ENCODE measurements at places on chromosomes 5 and 9.

- no peak for DNase-seq
Measured at GRCh38 chr5:4204276-4205141, 608.9 kb downstream of the IRX1 start.

- peak; percentile 59 for DNase-seq
Measured at GRCh38 chr5:141529002-141529401, 40.1 kb downstream of the PCDHGC5 start.

DNA sequence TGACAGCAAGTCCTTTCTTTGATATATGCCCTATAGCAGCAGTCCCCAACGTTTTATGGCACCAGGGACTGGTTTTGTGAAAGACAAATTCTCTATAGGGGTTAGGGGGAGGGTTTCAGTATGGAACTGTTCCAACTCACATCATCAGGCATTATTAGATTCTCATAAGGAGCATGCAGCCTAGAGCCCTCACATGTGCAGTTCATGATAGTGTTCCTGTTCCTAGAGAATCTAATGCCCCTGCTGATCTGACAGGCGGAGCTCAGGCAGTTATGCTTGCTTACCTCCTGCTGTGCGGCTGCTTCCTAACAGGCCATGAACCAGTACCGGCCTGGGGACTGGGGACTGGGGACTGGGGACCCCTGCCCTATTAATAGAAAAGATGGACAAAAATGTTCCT is 2.7 kb upstream of the RAPGEF6 start:
- DNase-seq, result no peak

- DNase-seq, result peak; percentile 54
Measured at GRCh38 chr9:87267251-87268070, 230.2 kb upstream of the DAPK1 start.

DNA sequence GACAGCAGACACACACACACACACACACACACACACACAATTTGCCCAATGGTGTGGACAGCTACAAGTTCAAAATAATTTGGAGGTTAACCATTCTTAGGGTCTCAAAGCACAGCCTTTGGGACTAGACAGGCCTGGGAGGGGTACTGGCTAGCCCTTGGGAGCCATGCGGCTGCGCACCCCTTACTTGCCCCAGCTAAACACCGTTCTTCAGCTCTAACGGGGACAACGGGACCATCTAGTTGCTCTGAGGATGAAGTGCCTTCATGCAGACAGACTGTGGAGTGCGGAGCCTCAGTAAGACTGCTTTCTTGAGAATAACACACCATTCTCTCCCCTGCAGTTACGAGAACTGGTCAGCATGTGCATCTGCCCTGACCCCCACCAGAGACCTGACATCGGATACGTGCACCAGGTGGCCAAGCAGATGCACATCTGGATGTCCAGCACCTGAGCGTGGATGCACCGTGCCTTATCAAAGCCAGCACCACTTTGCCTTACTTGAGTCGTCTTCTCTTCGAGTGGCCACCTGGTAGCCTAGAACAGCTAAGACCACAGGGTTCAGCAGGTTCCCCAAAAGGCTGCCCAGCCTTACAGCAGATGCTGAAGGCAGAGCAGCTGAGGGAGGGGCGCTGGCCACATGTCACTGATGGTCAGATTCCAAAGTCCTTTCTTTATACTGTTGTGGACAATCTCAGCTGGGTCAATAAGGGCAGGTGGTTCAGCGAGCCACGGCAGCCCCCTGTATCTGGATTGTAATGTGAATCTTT is 64.6 kb downstream of the PSMB7 start:
- DNase-seq, result no peak

DNA sequence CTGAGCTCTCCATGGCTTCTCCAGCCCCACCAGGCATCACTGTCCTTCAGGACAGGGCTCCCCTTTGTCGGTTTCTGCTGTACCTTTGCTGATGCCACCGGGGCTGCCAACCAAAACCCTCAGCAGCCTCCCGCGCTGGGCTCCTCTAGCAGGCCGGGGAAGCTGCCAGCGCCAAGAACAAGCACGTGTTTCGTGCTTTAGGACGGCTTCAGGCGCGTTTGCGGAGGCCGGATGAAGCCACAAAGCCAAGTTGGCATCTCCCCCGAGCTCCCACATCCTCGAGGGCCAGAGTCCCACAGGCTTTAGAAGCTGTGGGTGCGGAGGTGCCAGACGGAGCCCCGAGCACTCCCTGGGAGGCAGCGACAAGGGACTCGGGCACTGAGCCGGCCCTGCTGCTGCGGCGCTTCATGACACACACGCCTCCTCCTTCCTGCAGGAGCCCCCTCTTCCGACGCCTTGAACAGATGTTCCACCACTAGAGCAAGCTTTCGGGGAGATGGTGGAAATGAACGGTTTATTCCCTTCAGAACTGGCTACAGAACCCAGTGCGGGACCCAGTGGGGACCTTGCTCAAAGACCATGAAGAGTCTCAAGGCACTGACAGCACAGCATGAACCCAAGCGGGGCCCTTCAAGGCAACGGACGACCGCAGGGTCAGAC is 36.7 kb downstream of the SARDH start:
- DNase-seq, result peak; percentile 8

DNA sequence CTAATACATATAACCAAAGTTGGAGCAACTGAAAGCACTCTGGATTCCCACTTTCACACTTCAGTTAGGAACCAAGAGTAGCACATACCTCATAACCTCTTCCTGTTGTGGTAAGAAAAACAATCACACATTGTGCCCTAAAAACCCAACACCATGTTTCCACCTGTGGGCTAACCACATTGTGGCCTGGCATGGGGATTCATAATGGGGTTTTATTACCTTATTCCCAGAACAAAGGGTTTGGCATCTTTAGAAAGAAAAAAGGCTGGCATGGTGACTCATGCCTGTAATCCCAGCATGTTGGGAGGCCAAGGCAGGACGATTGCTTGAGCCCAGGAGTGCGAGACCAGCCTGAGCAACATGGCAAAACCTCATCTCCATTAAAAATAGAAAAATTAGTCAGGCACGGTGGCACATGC is 60.6 kb downstream of the HSD17B3 start:
- no peak for DNase-seq

DNA sequence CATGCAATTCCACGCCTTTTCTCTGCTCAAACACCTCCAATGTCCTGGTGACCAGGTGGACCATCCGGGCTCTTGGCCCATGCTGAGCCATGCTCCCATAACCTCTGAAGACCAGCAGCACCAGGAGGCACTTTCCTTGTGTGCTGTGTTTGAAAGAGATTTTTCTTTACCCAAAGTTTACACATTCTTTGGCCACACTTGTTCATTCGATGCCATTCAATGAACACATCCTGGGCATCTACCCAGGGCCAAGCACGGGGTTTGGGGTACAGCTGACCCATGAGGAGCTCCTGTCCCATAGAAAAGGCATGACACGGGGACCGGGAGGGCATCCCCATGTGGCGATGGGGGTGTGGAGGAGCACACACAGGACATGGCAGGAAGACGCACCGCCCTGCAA is 77.1 kb upstream of the IRX1 start:
- no peak for DNase-seq

- no peak for DNase-seq
Measured at GRCh38 chr9:110777196-110777875, 108.7 kb downstream of the MUSK start.

DNA sequence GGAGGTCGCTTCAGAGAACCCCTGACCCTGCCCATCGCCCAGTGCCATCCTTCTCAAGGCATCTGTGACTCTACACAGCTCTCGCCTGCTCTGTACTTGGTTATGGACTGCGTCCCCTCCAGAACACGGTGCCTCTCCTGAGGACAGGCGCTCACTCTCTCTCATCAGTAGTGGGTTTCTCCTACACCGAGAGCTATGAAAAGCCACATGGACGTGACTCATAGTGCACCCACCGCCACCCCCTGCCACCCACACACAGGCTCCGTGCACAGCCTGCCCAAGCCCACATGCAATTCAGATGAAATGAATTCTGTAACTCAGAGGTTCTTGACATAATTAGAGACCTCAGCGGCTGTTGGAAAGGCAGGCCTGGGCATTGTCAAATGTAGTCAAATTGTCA is 13.9 kb downstream of the GTF3C5 start:
- no peak for DNase-seq

DNA sequence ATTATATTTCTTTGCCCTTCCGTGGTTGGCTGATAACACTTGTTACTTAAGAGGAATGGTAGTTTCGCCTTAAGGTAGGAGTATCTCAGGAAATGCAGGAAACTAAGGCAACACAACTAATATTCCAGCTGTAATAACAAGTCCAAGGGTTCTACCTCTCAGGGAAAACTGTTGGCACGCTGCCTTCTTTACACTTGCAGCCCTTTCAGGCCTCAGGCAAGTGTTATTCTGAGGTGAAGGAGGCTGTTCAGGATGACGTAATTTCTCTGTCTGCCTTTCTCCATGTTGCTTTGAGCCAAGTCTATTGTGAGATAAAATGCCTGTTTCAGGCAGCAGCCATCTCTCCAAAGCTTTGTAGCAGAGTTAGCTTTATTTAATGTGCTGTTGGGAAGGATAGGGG is 38.0 kb downstream of the VCAN start:
- peak; percentile 46 for DNase-seq

DNA sequence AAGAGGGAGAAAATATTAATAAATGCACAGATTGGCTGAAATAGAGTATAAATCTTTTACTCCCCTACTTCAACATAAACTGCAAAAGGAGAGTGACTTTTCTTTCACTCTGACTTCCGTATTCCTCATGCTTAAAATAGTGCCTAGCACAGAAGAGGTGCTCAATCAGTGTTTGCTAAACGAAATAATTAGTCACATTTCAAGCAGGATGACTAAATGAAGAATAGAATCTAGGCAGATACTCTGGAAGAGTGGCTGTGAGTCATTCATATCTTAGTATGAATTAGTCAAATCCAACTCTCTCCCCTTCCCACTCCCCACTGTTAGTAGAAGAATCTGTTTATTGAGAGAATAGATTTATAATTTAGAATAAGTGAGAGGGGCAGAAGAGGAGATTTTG is 4.8 kb downstream of the CD274 start:
- DNase-seq, result no peak

DNA sequence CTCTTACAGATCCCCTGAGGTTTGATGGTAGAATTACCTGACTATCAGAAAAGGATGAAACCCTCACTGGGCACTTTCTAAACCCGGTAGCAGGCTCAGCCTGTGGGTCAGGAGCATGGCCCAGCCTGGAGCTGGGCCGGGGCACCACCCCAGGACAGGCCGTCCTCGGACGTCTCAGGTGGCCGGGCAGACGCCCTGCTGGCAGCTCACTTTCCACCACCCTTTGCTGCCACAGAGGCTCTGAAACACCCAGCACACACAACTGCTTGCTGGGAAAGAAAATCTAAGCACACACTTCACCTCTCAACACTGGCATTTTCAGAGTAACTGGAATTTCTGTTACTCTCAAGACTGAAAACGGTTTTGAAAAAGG is 4.4 kb downstream of the UBAC1 start:
- no peak for DNase-seq

DNA sequence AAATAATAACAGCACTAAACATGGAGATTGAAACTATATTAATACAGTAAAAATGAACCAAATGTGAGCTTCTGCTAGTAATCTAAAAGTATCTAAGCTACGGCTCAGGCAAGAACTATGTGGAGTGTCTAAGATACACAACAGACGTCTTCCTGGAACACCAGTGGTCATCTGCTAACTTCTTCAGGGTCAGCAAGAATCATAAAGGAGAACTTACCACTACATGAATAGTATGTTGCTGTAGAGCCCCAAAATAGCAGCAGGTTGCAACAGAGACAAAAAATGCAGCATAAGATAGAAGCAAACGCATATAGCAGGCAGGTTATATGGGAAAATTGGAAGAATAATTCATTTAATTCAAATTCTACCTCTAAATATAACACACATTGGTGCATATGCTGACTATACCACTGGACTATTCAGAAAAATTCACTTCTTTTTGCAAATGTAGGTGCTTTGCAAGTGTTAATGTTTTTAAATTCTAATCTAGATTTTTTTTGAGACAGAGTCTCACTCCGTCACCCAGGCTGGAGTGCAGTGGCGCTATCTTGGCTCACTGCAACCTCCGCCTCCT is 27.1 kb downstream of the DCTN4 start:
- no peak for DNase-seq

GRCh38 chr9:133684121-133684935 is 48.2 kb downstream of the DBH start:
- DNase-seq, result peak; percentile 29

DNA sequence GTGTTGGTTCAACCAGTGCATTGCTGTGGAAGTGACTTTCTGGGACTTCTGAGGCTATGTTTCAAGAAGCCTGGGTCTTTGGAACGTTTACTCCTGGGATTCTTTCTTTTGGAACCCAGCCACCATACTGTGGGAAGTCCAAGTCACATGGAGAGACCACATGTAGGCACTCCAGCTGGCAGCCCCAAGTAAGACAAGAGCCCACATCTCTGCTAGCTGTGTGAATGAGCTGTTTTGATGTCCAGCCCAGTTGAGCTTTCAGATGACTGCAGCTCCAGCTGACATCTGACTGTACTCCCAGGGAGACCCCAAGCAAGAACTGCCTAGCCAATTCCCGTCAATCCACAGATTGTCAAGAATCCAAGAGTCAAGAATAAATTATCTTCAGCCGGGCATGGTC is 60.1 kb upstream of the SPATA31D4 start:
- no peak for DNase-seq

GRCh38 chr9:130129432-130130061 is 42.7 kb upstream of the NCS1 start:
- DNase-seq, result no peak

DNA sequence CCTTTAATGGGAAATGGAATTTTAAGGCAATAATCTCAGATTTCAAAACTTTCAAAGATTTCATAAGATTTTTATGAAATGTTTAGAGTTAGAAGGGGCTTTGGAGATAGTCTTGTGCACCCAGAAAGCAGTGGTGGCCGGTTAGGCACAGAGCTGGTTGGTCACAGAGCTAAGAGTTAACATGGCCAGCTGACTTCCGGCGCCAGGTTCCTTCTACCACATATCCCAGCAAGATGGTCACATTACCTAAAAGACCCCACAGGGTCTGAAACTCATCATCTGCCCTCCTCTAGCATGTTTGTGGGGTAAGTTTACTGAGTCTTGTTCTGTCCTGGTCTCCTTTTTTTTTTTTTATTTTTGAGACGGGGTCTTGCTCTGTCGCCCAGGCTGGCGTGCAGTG is 19.3 kb downstream of the QRFP start:
- DNase-seq, result no peak

DNA sequence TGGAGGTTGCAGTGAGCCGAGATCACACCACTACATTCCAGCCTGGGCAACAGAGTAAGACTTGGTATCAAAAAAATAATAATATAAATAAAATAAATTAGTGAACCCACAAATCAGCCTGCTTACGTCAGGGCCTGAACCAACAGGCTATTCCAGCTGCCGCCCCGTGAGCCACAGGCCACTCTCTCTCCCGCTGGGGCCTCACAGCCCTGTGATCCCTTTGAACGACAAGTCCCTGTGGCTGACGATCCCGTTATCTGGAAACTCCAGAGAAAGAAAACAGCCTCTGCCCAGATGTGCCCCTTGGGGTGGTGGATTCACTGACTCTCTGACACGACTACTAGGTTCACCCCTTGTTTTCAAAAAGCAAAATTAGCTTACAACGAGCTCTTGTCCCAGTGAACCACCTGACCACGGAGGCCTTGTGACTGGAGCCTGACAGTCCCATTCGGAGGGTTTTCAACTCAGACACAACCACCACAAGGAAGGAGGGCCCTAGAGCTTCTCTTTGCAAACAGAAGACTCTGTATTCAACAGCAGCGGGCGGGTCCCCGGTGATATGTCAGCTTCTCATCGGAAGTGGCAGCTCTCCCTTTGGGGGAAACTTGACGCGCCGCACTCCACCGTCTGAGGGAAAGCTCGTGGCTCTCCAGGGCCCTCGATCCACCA is 4.4 kb upstream of the DIPK1B start:
- DNase-seq, result no peak

- DNase-seq, result no peak
Measured at GRCh38 chr9:131104016-131104740, 7.8 kb downstream of the AIF1L start.

GRCh38 chr5:142862594-142862993 is 92.4 kb downstream of the ARHGAP26 start:
- no peak for DNase-seq
